ENCODE measurements at places on chromosomes 6 and 20.

DNA sequence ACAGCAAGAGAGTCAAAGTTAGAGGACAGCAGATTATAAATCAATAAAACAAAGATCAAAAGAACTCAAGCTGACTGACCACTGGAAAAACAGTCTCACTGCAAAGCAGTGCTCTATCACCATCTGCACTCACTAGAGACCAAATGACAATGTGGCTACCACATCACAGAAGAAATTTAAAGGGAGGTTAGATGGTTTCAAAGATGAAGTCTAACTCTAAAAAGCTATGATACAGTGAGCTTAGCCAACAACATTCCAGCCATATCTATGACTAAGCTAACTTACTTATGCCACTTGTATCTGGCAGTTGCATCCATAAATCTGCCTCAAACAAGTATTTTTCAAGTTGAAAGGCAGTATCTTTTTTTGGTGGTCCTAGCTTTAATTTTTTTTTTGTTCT is 68.6 kb downstream of the ARHGAP18 start:
- no peak for DNase-seq

DNA sequence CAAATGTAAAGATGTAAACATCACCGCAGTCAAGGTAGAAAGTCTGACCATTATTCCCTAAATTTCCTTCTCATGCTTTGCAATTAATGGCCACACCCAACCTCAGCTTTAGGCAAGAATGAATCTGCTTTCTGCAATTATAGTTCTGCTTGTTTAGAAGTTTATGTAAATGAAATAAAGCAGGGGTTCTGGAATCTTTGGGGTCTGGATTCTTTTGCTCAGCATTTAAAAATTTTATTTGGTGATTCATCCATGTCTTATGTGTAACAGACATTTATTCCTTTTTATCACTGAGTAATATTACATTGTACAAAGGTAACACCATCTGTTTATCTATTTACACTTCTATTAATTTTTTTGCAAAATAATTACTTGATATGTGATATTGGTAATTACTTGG is 613.6 kb downstream of the UTRN start:
- DNase-seq: no peak

GRCh38 chr20:57664476-57664875 is 44.2 kb upstream of the ZBP1 start:
- DNase-seq: no peak

- peak; percentile 34 for DNase-seq
Measured at GRCh38 chr6:165662041-165662748, 846 bp downstream of the PDE10A start.

DNA sequence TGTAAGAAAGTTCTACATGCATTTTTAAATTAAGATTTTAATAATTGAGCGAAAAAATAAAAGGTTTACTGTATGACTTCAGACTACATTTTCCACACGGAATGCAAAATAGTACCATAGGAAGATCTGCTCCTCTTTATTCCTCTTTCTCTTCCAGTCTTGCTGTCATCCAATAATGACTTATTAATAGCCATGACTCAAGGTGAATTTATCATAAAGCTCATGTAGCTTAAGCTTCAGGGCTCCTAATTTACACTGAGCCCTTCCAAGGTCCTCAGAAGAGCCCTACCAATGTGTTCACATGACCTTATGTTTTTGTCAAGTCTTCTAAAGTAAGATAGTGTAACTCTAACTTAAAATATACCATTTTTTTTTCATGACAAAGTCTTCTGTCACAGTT is 510.1 kb downstream of the PHF3 start:
- DNase-seq: no peak

DNA sequence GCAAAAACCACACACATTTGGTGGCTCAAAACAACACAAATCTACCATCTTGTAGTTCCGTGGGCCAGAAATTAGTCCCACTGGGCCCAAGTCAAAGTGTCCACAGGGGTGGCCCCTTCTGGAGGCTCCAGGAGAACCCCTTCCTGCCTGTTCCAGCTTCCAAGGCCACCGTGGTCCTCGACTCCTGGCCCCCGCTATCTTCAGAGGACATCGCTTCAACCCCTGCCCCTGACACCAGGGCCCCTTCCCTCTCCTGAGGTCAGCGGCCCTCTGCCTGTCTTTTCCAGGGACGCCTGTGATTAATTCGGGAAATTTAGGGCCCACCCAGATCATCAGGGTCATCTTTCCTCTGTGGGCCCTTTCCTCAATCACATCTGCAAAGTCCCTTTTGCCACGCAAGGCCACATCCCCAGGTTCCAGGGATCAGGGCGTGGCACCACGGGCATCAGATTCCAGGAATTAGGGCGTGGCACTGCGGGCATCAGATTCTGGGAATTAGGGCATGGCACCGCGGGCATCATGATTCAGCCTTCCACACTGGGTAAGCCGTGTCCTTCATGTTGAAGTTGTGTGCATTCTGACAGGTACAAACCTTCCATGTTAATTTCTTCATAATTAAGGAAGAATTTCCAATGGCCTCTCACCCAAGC is 59.9 kb upstream of the SMOC2 start:
- no peak for DNase-seq

- DNase-seq: no peak
Measured at GRCh38 chr6:71482742-71483141, 194.1 kb downstream of the OGFRL1 start.

- DNase-seq: no peak
Measured at GRCh38 chr6:138666636-138667035, 106.9 kb upstream of the CCDC28A start.

- no peak for DNase-seq
Measured at GRCh38 chr6:46676604-46677313, 10.9 kb upstream of the TDRD6 start.

DNA sequence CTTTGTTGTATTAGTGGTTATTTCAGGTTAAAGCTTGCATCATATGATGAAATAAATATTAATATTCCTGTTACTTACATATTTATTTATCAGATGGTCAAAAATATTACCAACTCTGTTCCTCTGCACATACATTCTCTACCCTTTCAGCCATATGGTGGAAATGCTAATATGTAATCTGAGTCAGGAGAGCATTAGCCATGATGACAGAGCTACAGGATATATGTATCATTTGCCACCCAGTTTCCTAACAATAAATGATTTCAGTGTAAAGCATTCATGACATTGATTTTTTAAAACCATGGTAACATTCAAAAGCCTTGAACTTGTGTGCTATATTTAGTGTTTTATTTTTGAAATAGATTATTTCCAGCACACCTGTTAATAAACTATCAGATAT is 16.6 kb downstream of the POPDC3 start:
- DNase-seq: no peak

DNA sequence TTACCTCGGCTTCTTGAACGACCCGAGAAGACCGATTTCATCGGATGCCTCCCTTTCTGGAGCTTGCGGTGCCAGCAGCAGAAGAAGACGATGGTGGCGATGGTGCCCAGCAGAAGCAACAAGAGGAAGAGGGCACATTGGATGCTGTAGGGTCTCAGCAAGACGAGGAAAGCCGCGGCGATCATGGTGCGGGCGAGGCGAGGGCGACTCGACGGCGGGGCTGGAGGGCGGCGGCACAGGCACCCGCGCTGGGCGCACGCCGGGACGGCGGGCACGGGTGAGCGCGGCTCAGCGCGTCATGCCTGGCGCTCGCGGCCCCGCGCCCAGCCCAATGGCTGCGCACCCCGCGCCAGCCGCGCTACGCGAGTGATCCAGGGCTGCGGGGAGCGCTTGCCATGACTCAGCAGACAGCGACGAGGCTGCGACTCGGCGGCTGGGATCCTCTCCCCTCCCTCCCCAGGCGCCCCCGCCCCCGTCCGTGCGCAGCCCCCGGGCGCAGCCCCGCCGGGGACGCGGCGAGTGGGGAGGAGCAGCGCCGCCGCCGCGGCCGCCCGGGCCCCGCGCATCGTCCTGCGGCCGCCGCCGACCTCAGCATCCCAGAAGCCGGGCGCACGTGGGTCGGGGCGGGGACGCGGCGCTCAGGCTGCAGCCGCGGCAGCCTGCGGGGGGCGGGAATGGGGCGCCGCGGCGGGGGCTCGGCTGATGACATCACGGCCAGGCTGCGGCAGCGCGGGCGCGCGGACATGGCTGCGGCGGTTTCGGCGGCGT is at the start of gene BEND6:
Gene BEND6 (plus strand): TSS at position 705 of the 768 bp plus-strand sequence. CDS start 26,704 bp downstream, outside the sequence.
- no peak for DNase-seq

DNA sequence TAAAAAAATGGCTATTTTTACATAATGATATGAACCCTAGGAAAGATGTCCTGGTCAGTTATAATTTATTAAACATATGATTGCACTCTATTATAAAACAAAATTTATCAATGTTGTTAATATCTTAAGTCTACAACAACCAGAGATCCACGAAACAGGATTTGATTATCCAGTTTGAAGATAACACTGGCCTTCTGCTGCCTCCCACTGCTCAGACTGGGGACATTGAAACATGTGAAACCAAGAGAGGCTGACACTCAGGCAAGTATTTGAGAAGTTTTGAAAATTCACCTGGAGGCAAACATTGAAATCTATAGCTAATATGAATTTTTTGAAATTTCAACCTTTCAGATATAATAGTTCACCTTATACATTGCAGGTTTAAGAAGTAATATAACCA is 219.3 kb upstream of the HSF2 start:
- DNase-seq: no peak
